ENCODE measurements at places on chromosomes 4 and X.

DNA sequence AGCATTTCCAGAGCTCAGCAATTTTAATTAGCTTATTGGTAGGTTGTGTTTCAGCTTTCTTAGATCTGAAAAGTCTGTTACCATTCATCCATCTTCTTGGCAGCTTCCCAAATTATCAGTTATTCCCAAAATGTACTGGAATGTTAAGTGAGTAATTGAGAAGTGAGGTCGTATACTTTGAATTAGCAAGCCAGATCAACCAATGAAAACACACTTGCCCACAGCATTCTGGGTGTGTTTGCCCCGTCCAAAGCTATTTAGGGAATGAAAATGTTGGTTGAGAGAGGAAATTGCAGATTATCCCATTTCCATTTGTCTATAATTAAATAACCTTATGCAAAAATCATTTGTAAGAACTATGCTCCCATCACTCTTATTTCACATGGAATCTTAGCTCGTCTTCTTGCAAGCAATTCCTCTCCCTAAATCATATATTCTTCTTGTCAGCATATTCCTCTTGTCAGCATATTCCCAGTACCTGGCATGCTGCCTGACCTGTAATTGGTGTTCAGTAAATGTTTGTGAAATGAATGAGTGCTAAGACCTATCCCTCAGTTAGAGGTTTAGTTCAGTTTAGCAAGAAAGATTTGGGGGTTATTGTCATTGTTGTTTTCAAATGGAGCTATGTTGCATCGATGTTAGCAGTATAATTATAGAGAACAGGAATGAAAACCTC is 23.3 kb upstream of the ANTXR2 start:
- DNase-seq = no peak

DNA sequence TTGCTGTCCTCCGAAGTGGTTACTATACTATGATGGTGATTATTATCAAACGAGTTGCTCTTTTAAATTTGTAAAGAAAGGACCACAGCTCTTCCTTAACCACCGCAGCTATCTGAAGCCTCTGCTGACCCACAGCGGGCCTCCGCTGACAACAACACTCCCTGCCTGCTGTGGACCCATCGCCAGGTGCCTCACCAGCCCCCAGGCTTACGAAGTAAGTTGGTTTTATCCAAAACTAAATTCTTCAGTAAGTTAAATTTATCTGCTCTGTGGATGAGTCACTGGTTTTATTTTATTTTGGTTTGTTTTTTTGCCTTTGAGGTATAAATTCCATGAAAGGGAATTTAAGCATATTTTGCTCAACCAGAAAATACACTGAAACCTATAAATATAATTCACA is 54.7 kb downstream of the SLC9A6 start:
- DNase-seq = no peak

GRCh38 chr4:125725957-125726525 is 411.3 kb downstream of the FAT4 start:
- DNase-seq = no peak

- DNase-seq = no peak
Observed at GRCh38 chrX:34657726-34658070, 613 bp upstream of the TMEM47 start.

- no peak for DNase-seq
Observed at GRCh38 chr4:185248393-185249039, 39.1 kb downstream of the SNX25 start.

- DNase-seq = peak; percentile 65
Observed at GRCh38 chr4:4762909-4763821, 96.3 kb upstream of the MSX1 start.

GRCh38 chr4:146124023-146124680 is 51.4 kb upstream of the LSM6 start:
- no peak for DNase-seq

DNA sequence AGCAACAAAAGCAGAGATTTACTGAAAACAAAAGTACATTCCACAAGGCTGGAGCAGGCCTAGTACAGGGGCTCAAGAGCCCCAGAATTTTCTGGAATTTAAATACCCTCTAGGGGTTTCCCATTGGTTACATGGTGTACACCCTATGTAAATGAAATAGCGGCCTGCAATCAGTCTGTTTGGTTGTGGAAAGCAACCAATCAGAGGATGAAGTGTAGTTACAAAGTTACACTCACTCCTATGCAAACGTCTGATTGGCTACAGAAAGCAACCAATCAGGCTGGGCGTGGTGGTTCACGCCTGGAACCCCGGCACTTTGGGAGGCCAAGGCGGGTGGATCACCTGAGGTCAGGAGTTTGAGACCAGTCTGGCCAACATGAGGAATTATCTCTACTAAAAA is 13.8 kb upstream of the TXLNG start:
- no peak for DNase-seq

DNA sequence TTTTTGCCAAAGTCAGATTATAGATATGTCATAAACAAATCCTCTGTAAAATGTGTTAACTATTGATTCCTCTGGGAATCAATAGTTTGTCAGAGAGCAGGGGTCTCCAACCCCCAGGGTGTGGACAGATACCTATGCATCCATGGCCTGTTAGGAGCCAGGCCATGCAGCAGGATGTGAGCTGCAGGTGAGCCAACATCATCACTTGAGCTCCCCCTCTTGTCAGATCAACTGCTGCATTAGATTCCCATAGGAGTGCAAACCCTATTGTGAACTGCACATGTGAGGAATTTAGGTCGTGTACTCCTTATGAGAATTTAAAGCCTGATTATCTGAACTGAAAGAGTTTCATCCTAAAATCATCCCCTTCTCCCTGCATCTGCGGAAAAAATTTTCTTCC is 1365.4 kb downstream of the ARAP2 start:
- DNase-seq = no peak

GRCh38 chrX:123920105-123920785 is 41.3 kb upstream of the STAG2 start:
- no peak for DNase-seq

GRCh38 chr4:174117445-174117844 is 166.0 kb downstream of the FBXO8 start:
- DNase-seq = no peak

DNA sequence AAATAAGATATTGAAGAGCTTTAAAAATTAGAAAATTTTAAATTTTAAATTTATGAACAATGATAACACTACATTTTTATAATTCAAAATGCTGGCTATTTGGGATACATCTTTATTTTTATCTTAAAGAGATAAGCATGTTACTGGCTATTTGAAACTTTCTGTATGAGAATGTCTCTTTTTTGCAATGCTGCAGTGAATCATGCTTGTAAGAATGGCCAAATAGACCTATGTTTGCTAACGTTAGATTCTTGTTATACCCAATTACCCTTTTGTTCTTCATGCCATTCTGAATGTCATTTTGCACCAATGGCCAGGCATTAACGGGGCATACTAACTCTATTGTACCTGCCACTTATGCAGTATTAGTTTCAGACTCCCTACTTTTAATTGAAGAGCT is 49.5 kb downstream of the SLIT2 start:
- DNase-seq = no peak

- peak; percentile 70 for DNase-seq
Observed at GRCh38 chrX:18886344-18887161, 97.4 kb downstream of the PHKA2 start.

GRCh38 chrX:22032084-22032483 is at the start of gene PHEX:
Gene PHEX, plus strand, starts transcription at chrX:22032325. Its CDS starts 681 bp downstream, at chrX:22033006.
- no peak for DNase-seq

- DNase-seq = no peak
Observed at GRCh38 chr4:38639242-38639641, 24.8 kb upstream of the KLF3 start.
